ENCODE measurements at places on chromosomes 5 and 9.
A peak's percentile ranks its signal among the peaks of the same experiment; 100 is the strongest.

GRCh38 chr5:137872466-137872865, 4.8 kb downstream of the MYOT start:
- no peak for DNase-seq

DNA sequence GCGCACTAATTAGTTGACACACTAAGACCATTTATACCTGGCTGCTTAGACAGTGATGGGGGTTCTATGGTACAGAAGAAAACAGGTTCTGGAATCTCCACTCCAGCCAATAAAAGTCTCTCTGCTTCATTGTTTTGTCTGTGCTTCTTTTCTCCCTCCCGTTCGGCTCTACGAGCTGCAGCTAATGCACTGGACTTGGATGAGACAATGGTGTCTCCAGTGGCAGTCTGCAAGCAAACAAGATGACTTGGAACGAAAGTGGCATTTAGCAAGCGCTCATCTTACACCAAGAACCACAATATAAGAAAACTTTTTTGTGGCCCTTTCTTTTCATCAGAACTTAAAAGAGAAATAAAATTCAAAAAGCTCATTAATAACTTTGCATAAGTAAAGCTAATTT, 30.2 kb downstream of the GFM2 start:
- no peak for DNase-seq

DNA sequence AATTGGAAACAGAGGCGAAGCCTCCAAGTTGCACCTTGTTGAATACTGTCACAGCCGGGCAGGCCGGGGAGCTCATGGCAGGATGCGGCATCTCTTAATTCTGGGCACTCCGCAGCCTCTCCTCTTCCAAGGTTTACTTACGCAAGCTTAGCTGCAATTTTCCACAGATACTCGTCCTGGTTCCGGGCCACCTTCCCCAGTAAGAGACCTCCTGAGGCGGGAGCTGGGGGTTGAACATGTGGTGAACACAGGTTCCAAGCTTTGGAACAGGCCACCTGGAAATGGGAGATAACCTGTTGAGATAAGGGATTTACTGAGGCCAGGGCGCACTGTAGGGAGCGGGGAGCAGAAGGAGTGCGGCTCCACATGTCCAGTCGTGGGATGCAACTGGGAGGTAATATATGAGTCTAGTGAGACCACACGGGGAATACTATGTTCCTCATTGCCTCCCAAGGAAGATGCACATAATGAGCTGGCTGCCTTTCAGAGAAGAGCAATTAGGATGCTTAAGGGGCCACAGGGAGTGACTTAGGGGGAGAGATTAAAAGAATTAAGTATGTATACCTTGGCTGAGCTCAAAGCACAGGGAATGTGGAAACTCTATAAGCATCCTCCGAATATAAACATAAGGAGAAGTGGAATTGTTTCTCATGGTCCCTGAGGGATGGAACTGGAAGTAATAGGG, 335.2 kb downstream of the CWC27 start:
- DNase-seq: peak; percentile 66

- DNase-seq: no peak
Measured at GRCh38 chr9:125889476-125890419, 142.6 kb downstream of the PBX3 start.

- DNase-seq: no peak
Measured at GRCh38 chr9:107513464-107514100, 24.0 kb upstream of the KLF4 start.

GRCh38 chr9:120396418-120396817, 183.5 kb downstream of the CDK5RAP2 start:
- DNase-seq: no peak

DNA sequence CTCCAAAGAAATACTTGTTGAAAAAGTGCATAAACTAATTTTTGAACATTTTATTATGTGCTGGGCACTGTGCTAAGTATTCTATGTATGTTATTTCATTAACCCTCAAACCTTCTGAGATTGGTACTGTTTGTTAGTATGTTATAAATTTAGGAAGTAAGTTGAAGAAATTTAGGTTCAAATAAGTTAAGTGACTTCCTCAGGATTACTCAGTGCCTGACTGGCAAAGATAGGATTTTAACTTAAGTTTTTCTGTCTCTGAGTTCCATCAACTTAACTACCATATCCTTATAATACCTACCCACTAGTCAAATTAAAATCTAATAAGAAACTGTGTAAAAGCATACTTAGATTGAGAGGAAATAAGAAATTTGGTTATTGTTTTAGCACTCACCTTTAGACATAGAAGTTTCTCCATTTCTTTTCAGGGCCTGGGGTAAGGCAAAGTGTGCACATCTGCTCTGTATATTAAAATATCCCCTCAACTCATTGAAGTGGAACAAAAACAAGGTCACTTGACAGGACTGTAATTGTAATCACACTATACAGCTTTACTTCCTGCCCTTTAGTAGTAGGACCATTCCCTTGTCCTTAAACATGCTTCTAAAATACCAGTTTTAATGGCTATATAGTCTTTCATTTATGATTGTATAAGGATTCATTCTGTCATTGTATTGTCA, 15.2 kb downstream of the TGFBR1 start:
- DNase-seq: no peak

- DNase-seq: no peak
Measured at GRCh38 chr5:128646176-128646575, 108.1 kb upstream of the FBN2 start.

DNA sequence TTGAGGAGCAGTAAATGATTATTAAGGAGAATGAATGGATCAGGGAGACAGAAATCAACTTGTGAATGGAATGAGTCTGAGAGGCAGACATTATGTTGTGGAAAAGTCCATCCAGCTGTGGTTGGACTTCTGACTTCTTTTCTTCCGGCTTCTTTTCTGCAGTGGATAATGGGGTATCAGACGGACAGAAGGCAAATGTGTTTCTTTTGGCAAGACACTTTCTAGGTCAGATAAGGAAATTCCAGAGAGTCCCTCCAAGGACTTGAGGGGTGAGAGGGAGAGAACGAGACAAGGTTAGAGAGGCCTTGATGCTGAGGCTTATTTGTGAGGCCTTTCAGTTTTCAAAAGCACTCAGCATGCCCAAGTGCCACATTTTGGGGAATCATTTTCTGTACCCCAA, 17.1 kb upstream of the GRHPR start:
- no peak for DNase-seq

GRCh38 chr5:129243039-129243438, 148.5 kb downstream of the ISOC1 start:
- no peak for DNase-seq
